A549 treated with CpdA at 1 μM for 4 hours (cell line): ENCODE measurements at places on chromosomes 7 and 10. TPM values are rescaled to one million over a fixed set of nuclear protein-coding genes. Genes with fewer than 3 reads are reported as not detected.

The CRHR2 gene
- total RNA-seq: 0.03 TPM in 1 of 5 replicates, not detected in the others

The CCDC7 gene
- 0.68 to 1.4 TPM (median 0.84 TPM) in 5 replicates for total RNA-seq

The GPR85 gene
- not detected in 5 replicates for total RNA-seq

The FGL2 gene
- total RNA-seq: not detected in 5 replicates

The ABCB1 gene
- 0.08 to 0.18 TPM (median 0.15 TPM) in 3 of 5 replicates, not detected in the others for total RNA-seq

The GPC2 gene
- total RNA-seq: 0.24 to 1.4 TPM (median 0.67 TPM) in 5 replicates

The MAGI2 gene
- total RNA-seq: 0.29 to 0.41 TPM (median 0.38 TPM) in 5 replicates

The CYP3A4 gene
- not detected in 5 replicates for total RNA-seq

The FEZF1 gene
- total RNA-seq: not detected in 5 replicates

The HOXA10 gene
- 6.8 to 9.0 TPM (median 7.3 TPM) in 5 replicates for total RNA-seq

The TMEM178B gene
- 1.3 to 1.6 TPM (median 1.4 TPM) in 5 replicates for total RNA-seq

The ASB10 gene
- total RNA-seq: not detected in 5 replicates

The TWIST1 gene
- total RNA-seq: 1.4 to 4.2 TPM (median 3.6 TPM) in 5 replicates

The INMT gene
- not detected in 5 replicates for total RNA-seq

The VAX1 gene
- 1.1 to 1.5 TPM (median 1.4 TPM) in 5 replicates for total RNA-seq

The PTF1A gene
- total RNA-seq: not detected in 5 replicates

The FGF8 gene
- total RNA-seq: 0.09 to 0.27 TPM in 2 of 5 replicates, not detected in the others

The DNAJC12 gene
- total RNA-seq: 56.2 to 75.8 TPM (median 66.0 TPM) in 5 replicates

The RGR gene
- total RNA-seq: not detected in 5 replicates

The PDK4 gene
- total RNA-seq: 3.8 to 6.7 TPM (median 4.9 TPM) in 5 replicates

The MMD2 gene
- not detected in 5 replicates for total RNA-seq

The ATOH7 gene
- 0.17 to 0.48 TPM (median 0.31 TPM) in 5 replicates for total RNA-seq

The CAV2 gene
- 157 to 196 TPM (median 171 TPM) in 5 replicates for total RNA-seq

The GPR146 gene
- 1.6 to 2.7 TPM (median 2.3 TPM) in 5 replicates for total RNA-seq

The GATAD1 gene
- 18.2 to 21.3 TPM (median 19.8 TPM) in 5 replicates for total RNA-seq

The PPP1R3C gene
- total RNA-seq: 13.1 to 16.9 TPM (median 15.9 TPM) in 5 replicates
